ENCODE measurements at places on chromosomes 6 and 20. TPM values are rescaled to one million over a fixed set of nuclear protein-coding genes. Genes with fewer than 3 reads are reported as not detected.

Gene MCHR2
- total RNA-seq, result not detected

Gene LZTS3
- total RNA-seq, result 6.2 TPM

Gene PYGB
- total RNA-seq, result 121 TPM

Gene LHFPL5
- total RNA-seq, result not detected

Gene VNN1
- total RNA-seq, result 9.7 TPM

Gene CCM2L
- total RNA-seq, result 10.4 TPM

Gene SRXN1
- 41.5 TPM for total RNA-seq

Gene CGA
- not detected for total RNA-seq

Gene IPCEF1
- total RNA-seq, result 1.5 TPM

Gene EZR
- 43.1 TPM for total RNA-seq

Gene PCK1
- total RNA-seq, result 331 TPM

Gene SLC22A7
- not detected for total RNA-seq

Gene IRF4
- 6.3 TPM for total RNA-seq

Gene PNPLA1
- 0.32 TPM for total RNA-seq

Gene SOX18
- total RNA-seq, result 70.5 TPM

Gene SLC52A3
- total RNA-seq, result 2.2 TPM

Gene ACTR5
- total RNA-seq, result 6.3 TPM

Data from mesenteric fat pad (tissue), 1 donor.